T-helper 2 cell treated with Interferon-gamma antibody and Interleukin-4, amounts not matched to agents 5 μg/mL and 100 μg/mL, for 36 hours (primary cell): ENCODE measurements at places on chromosomes 4 and X.

DNA sequence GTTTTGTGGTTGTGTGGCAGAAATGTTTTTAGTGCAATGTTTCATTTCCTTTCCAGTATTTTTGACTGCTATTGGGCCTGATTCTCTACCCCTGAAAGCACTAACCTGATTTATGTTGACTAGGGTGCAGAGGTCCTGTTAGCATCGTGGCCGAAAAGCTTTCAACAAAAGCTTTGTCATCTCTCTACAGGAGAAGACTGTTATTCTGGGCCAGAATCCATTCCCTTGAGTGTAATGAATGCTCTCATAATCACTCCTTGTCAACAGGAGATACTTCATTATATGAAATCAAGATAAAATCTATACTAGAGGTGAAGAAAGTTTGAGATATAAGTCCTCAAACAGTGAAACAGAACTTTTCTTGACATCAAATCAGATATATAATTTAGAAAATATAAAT, 195.5 kb downstream of the ZNF330 start:
- no peak for DNase-seq

DNA sequence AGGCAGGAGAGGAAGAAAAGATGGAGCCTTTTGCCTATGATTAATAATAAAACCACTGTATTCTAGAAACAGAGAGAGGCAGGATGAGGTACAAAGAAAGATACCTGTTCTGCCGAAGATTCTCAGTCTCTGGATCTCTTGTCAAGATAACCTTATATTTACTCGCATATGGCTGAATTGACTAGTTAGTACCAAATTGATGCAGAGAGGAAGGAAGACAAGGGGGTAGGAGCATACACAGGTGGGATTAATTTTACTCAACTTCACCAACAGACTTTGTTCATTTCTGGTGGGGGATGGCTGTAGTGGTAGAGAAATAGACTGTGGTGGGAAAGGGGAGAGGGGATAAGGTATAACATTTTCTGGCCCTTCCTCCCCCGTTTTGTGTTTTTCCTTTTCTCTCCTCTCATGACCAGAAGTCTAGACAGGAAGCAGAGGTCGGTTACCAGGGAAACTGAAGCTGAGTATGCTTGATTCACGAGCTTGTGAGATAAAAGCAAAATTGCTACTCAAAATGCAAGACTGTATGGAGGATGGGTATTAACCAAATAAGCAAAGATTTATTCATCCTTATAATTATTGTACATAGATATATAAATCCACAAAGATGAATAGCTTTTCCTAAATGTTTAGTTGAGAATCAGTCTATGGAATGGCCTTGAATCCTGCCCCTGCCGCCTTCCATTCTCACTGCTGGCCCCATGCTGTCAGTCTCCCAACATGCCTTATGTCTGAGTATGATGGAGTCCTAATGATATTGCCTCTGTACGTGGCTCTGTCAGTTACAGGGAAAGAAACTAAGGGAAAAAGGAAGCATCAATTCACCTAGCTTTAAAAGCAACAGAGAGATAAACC, 17.8 kb upstream of the PAGE2B start:
- peak; percentile 3 for DNase-seq

GRCh38 chr4:6366581-6366980, 96.9 kb downstream of the WFS1 start:
- DNase-seq: no peak

GRCh38 chrX:31212856-31213748, 141.3 kb upstream of the FTHL17 start:
- no peak for DNase-seq

GRCh38 chr4:8118035-8118434, 40.6 kb downstream of the ABLIM2 start:
- DNase-seq: no peak

DNA sequence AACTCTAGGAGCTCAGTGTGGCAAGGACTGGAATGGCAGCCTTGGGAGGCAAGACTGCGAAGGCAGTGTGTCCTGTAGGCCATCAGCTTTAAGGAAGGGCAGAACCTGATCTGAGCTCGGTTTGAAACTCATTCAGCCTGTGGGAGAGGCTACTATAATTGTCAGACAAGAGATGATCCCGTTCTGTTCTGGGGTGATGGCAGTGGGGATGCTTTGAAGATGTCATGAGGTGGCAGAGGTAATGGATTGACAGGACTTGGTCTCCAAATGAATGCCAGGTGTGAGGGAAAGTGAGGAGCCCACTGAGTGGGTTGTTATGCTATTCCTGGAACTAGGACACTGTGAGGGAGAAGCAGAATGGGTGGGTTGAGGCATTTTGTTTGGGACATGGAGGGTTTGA, 144.9 kb downstream of the PJA1 start:
- no peak for DNase-seq

DNA sequence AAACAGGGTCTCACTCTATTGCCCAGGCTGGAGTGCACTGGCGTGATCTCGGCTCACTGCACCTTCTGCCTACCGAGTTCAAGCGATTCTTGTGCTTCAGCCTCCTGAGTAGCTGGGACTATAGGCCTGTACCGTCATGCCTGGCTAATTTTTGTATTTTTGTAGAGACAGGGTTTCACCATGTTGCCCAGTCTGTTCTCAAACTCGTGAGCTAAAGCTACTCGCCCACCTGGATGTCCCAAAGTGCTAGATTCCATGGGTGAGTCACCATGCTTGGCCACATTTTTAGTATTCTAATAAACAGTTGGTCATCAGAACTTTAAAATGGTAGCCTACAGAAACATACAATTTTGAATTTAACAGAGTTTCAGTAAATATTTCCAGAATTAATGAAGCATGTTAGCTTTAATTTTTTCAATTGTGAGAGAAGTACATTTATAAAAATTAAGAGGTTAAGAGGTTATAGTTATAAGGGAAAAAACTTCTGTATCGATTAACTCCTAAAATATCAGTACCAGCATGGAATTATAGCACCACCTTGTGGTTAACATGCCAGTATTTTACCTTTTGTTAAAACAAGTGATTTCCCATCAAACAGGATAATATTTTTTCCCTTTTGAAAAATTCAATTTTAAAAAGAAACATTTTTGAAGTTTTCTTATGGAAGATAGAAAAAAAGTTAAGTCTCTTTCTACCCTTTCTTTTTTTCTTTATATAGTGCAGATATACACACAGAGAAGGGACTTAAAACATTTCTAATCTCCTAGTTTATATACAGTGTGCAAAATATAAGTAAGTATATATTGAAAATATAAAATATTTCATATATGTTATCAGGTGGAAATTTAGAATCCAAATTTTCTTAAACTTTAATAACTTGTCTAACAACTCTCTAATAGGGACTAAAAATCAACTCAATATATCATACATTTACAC, 35.4 kb downstream of the CEP44 start:
- no peak for DNase-seq

DNA sequence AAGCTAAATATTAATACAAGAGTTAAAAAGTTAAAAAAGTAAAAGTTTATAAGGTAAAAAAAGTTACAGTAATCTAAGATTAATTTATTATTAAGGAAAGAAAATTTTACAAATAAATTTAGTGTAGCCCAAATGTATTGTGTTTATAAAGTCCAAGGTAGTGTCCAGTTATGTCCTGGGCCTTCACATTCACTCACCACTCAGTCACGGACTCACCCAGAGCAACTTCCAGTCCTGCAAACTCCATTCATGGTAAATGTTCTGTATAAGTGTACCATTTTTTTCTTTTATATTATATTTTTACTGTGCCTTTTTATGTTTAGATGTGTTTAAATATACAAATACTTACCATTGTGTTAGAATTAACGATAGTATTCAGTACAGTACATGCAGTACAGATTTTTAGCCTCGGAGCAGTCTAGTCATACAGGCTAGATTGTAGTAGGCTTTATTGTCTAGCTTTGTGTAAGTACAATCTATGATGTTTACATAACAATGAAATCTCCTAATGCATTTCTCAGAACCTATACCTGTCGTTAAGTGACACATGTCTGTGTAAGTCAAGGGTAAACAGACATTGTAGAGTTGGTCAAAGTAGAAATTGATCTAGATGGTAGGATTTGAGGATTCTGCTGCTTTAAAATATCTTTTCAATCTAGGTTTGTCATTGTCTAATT, 197.7 kb downstream of the GC start:
- no peak for DNase-seq

DNA sequence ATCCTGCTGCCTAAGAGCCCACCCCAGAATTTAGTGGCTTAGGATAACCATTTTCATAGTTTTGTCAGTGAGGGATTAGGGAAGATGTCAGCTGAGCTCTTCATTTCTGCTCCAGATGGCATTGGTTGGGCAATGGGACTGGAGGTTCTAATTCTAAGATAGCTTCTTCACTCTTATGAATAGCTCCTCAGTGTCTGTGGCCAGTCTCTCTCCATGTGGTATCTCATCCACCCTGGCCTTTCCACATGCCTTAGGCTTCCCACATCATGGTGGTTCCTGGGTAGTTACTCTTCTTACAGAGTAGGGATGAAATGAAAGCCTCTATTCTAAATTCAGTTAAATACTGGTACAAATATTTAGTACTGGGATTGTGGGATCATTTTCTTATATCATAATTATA, 31.3 kb downstream of the REPS2 start:
- no peak for DNase-seq

DNA sequence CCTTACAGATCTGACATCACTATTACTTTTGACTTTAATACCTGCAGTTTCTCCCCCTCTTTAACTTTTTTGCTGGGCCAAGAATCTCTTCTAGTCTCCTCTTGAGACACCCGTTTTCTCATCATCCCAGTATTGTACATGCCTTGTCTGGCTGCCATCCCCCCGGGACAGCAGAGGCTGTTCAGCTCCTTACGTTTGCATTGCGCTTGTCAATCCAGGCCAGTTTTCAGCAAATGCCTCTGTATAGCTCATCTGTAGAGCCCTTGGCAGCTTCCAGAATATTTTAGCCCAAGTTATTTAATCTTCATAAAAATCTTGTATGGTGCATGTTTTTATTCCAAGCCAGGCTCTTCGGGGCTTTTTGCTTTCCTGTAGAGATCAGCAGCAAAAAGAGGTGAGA, 22.3 kb upstream of the HOPX start:
- DNase-seq: no peak

DNA sequence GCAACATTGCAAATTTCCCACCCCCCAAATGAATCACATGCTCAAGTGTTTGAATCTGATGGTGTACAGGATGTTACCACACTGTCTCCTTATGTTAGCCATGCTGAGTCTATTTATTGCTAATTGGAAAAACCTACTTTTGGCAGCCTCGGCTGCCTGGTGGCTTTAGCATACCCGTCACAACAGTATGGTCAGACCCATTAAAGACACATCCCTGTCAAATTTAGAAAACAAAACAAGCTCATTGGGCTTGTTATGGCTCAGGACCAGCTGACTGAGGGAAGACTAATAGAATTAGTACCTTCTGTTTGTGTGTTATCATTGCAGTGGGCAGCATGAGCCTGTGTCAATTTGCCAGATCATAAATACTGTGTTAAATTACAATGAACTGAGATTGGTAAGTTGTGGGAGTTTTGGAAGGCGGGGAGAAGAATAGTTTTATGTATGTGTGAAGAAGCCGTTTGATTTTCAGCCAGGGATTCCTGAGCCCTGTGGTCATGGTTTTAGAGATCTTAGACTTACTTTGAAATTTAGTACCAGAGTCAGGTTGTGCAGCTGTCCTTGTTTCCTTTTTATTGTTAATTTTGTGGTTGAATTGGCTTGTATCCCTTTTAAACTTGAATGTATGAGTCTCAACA, 66.8 kb downstream of the POLA1 start:
- no peak for DNase-seq

DNA sequence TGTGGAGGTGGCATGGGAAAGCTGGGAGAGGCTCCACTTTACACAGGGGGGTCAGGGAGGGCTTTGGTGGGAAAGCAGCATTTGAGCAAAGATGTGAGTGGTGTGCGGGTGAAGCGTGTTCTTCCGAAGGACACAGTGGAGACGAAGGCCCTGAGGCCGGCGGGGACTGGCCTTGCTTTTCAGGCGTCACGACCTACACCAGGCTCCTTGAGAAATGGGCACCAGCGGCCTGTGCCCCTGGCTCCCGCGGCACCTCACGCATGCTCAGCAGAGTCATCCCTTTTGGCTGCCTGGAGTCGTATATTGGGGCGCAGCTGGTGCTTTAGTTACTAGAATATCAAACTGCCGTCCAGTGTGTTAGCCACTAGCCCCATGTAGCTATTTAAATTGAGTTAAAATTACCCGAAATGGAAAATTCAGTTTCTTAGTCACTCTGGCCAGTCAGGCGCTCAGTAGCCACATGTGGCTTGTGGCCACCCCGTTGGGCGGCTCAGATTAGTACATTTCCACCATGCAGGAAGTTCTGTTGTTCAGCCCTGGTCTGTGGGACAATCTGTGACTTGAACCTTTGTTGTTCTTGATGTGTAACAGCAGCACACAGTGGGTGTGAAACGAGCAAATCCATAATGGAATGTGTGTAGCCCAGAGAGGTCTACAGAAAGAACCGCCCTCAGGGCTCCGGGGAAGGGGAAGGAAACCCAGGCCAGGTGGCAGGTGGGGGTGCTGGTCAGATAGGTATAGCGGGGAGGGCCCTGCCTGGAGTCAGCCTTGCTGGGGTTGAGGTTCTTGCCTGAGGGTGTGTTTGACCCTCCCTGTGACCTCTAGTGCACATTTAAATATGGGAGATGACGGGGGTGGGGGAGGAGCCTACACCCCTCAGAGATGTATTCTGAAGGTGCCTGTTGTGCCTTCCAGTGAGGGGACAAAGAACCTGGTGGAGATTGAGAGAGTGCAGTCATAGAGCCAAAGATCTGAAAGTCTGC, 30.4 kb downstream of the TBC1D14 start:
- no peak for DNase-seq

DNA sequence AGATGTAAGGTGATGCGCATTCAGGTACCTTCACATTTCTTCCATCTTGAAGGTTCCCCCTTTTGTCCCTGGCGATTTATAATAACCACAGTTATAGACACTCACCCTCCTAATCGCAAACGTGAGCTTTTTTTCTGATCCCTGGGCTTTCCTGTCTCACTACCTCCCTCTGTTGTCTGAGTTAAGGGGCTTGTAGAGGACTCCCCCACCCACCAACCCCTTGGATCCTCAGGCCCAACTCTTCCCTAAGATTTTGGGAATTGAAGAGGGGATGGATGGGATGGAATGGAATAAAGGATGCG, 1.4 kb downstream of the CNKSR2 start:
- DNase-seq: no peak

- DNase-seq: no peak
These were observed 15.3 kb downstream of the ATP1B4 start for GRCh38 chrX:120377179-120377578.

DNA sequence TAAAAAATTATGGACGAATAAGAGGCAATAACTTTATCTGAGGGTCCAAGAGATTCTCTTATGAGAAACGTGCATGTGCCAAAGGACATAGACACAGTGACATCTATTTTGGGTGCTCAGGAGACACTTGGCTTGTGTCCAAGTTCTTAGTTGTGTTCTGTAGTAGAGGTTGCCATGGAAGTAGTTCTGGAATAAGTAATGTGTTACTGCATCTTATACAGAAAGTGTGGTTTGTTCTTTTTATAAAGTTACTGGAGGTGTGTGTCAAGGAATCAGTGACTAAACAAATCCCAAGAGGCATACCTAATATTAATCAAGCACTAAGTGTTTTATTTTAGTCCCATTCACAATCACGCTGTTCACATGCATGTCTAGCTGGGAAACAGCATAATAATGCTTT, 305.7 kb downstream of the ARHGAP24 start:
- DNase-seq: no peak
